Brain (organoid and tissue), 16 donors: ENCODE measurements at places on chromosomes 16 and 17.

GRCh38 chr17:82843904-82844680, 4.3 kb upstream of the ZNF750 start:
- no peak for DNase-seq

GRCh38 chr16:23296994-23297393, 5.1 kb upstream of the SCNN1B start:
- DNase-seq, result no peak

- DNase-seq, result no peak
These were observed 56.7 kb downstream of the YPEL2 start for GRCh38 chr17:59388069-59388556.

- no peak for DNase-seq
These were observed 51.4 kb downstream of the MFSD11 start for GRCh38 chr17:76789235-76789788.

GRCh38 chr16:19289811-19290485, 4.4 kb downstream of the CLEC19A start:
- peak; percentile 79 for DNase-seq

DNA sequence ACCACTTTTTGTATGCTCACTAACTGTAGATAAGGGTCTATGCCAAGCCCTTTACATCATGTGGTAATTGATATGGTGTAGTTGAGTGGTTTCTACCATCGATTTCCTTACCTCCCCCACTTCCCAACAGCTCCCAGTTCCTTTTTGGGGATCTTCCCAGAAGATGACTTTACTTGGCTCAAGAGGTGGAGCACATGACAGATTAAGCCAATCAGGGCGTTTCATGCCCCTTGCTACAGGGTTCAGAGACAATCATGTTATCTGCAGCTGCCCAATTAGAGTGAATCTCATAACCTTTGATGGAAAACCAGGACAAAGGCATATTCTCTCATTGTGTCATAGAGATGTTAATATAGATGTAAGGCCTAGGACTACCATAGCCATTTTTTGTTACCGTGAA, 16.2 kb upstream of the BMERB1 start:
- DNase-seq, result no peak
